KG1 (cell line): ENCODE measurements at places on chromosomes 11 and 22.

DNA sequence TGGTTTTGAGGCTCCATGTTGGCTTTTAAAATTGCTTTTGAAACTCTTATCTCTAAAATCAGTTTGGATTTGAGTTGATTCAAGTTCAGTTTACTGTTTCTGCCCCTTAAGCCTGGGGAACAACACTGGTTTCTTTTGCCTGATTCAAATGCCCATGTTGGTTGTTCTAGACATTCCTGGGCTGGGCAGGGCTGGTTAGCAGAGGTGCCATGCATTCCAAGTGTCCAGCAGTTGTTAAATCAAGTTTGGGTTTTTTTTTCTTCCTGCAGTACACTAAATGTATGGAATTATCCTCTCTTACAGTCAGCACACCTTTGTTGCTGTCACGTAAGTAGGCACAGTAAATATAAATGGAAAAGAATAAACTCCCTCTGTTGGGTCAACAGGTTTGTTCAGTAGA, 67.2 kb upstream of the MTMR2 start:
- no peak for DNase-seq

DNA sequence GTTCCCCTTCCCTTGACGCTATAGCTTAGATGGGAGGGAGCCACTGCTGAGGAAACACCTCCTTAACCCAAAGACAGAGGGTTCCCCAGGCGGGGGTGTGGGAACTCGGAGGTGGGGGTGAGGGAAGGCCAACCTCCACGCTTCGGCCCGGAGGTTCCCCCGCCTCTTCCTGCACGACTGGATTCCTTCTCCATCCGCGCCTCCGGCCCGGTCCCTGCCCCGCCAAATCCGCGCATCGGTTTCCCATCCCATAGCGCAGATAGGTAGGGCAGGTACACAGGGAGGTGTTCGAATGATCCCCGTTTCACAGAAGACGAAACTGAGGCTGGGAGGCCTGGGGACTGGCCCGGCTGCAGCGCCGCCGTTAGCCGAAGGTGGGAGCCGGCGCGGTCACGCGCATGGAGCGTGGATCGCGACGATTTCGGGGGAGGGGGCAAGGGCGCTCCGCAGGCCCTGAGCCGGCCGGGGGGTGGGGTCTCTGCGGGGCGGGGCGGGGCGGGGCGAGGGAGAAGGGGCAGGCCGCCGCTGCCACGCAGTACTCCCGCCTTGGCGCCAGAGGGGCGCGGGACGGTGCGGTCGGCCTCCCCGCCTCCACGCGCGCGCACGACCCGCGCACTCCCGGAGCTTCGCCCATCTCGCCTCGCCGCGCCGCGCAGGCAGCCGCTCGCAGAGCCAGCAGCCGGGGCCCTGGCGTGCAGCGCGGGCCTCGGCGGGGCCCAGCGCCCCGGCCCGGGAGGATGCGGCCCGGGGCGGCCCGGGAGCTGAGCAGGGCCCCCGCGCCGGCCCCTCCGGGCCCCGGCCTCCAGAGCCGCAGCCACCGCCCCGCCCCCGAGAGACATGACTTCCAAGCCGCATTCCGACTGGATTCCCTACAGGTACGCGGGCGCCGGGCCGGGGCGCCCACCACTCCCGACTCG, at the start of gene TUB:
Gene TUB (plus strand): TSS at position 538 of the 917 bp plus-strand sequence. CDS start 300 bp downstream, at position 838.
- DNase-seq: no peak

DNA sequence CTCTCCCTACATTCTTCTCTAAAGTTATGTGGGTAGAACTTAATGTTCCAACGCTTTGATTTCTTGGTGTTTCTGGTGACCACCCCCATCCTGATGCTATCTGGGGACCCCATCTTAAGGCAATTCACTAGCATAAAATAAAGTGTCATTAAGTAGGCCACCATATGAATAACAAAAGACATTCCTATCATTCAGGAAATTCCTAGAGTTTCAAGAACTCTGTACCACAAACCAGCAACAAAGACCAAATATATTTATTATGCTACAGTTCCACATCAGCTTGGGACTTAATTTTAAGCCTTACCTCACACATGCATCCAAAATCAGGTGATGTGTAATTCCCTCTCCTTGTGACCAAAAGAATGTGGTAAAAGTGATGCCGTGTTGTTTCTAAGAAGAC, 254.6 kb upstream of the LRRC4C start:
- no peak for DNase-seq

DNA sequence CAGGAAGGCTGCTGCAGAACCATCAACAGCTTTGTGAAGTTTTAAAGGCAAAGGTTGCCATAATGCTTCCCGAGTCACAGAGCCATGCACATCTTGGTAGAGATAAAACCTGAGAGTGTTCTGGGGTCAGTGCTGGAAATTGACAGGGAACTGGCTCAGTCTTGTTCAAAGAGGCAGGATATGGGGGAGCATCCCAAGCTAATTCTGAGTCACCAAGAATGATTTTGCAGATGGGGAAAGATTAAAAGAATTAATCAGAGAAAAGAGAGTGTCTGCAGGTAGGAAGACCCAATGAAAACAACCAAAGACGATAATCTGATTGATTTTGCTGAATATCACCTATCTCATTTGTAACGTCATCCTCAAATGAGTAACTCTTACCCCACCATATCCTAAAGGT, 99.9 kb upstream of the CD44 start:
- DNase-seq: no peak
